Natural killer cell (primary cell): ENCODE measurements at places on chromosomes 13 and 19. TPM values are rescaled to one million over a fixed set of nuclear protein-coding genes. Genes with fewer than 3 reads are reported as not detected.
A peak's percentile ranks its signal among the peaks of the same experiment; 100 is the strongest.

GRCh38 chr13:40640845-40641458, 25.5 kb downstream of the FOXO1 start:
- H3K36me3 ChIP-seq, result no peaks in the 10 kb centered on the region
- H3K4me3 ChIP-seq, result no peak overlapping the region
- H3K27me3 ChIP-seq, result no peaks in the 10 kb centered on the region
- peak; percentile 33 for DNase-seq
- H3K4me1 ChIP-seq, result peaks cover 10% of the 10 kb centered on the region

GRCh38 chr19:55486971-55487923, 989 bp upstream of the SSC5D start:
- peaks cover 5% of the 10 kb centered on the region for H3K36me3 ChIP-seq
- peaks cover 23% of the 10 kb centered on the region for H3K4me1 ChIP-seq
- H3K27ac ChIP-seq, result no peak overlapping the region

DNA sequence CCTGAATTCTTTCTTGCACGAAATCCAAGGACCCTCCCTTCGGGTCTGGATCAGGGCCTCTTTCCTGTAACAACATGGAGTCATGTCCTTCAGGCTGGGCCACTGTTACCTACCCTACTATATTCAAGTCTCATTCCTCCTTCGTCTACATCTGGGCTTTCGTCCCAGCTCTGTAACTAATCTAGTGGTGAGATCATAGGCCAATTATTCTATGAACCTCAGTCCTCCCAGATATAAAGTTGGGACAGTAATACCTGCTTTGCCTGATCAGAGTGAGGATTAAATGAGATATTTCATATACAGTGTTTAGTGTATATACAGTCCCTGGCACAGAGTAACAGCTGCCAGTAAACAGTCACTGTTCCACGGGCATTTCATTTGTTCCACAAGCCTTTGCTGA, 48.3 kb upstream of the ATP12A start:
- H3K36me3 ChIP-seq, result no peaks in the 10 kb centered on the region
- no peak overlapping the region for H3K27ac ChIP-seq
- no peak overlapping the region for H3K4me3 ChIP-seq
- peaks cover 15% of the 10 kb centered on the region for H3K4me1 ChIP-seq
- no peaks in the 10 kb centered on the region for H3K27me3 ChIP-seq

DNA sequence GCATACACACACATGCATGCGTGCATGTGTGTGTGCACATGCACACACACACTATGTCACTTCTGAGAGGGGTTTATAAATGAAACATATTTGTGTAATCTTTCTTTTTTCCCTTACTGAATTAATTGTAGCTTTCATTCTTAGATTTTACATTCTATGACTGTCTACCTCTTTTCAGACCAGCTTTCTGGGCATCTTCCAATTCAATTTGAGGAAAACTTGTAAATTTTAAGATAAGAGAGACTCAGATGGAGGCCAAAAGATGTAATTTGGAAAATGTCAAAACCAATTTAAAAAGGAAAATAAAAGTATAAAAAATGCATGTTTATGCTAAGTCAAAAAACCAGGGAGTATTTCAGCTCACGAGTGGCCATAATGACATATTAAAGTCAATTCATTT, 594.5 kb downstream of the OLFM4 start:
- H3K27me3 ChIP-seq, result no peaks in the 10 kb centered on the region
- no peak for DNase-seq

GRCh38 chr13:48731001-48731658, 77.4 kb downstream of the CYSLTR2 start:
- H3K27ac ChIP-seq, result no peak overlapping the region
- no peak for DNase-seq

DNA sequence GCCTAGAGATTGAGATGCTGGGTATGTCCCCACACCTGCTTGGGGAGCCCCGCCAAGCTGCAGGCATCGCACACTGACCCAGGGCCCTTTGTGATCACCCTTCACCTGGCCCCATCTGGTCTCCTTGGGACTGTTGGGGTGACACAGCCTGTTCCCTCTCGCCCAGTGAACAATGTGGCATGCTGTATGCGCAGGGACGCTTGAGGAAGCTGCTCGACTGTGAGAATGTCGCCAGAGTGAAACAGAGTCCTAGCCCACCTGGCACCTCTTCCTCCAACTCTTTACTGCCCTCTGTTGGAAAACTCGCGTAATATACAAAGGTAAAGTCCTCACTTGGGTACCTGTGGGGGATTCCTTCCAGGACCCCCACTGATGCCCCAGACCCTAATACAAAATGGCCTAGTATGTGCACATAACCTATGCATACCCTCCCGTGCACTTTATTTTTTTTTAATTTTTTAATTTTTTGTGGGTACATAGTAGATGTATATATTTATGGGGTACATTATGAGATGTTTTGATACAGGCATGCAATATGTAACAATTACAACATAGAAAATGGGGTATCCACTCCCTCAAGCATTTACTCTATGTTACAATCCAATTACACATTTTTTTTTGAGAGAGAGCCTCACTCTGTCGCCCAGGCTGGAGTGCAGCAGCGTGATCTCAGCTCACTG, 9.0 kb downstream of the BLOC1S3 start:
- peaks cover 5% of the 10 kb centered on the region for H3K4me1 ChIP-seq
- no peaks in the 10 kb centered on the region for H3K27me3 ChIP-seq
- H3K36me3 ChIP-seq, result no peaks in the 10 kb centered on the region

DNA sequence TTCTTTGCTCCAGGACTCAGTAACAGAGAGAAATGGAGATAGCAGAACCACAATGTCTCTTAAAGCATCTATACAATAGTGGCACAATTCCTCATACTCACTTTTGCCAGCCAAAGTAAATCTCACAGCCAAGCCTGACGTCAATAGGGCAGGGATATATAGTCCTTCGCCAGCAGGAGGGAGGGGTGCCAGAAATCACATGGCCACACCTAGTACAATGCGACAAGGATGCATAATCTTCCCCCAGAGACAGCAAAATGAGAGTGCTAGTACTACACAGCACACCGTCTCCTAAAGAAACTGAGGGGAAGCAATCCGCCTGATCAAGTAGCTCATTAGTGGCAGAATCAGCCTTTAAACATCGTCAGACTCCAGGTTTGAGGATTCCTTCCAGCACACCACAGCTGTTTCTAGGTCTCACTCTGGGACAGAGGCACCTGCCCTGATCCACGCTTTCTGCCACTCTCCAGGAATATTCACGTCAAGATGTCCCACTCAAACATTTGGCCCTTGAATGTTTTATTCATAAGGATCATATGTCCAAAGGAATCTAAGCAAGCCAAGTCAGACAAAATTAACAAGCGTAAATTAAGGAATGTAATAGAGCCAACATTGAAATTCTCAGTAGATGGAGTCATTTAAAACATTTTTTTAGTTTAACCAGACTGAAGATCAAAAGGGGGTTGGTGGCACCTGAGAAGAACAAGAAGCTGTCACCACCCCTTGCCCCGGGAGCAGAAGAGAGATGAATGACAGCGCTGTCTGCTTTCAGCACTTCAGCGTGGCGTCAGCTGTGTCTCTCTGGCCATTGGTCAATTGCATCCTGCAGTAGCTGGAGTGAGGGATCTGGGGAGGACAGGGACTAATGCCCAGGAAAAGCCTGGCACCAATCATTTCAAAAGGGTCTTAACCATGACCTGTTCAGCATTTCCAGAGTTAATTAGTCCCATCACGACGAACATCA, 63.5 kb upstream of the SERP2 start:
- DNase-seq, result no peak
- no peak overlapping the region for H3K4me3 ChIP-seq
- no peaks in the 10 kb centered on the region for H3K36me3 ChIP-seq
- H3K4me1 ChIP-seq, result no peaks in the 10 kb centered on the region

DNA sequence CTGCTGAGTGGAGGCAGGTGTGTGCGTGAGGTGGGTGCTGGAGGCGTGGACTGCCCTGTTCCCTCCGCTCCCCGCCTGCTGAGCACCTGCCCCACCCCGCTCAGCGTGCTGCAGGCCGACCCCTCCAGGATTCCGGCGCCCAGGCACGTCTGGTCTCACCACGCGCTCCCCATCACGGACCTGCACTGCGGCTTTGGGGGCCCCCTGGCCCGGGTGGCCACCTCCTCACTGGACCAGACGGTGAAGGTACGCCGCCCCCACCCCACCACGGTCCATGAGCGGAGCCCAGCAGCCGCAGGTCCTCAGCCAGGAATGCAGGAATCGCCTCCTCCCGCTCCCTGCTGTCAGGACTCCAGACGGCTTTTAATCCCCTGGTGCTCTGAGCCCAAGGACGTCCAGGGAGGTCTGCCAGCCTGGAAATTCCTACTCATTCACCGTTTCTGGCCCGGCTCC, 6.0 kb downstream of the WDR18 start:
- no peaks in the 10 kb centered on the region for H3K27me3 ChIP-seq
- H3K27ac ChIP-seq, result no peak overlapping the region
- no peak overlapping the region for H3K4me3 ChIP-seq
- no peak for DNase-seq

DNA sequence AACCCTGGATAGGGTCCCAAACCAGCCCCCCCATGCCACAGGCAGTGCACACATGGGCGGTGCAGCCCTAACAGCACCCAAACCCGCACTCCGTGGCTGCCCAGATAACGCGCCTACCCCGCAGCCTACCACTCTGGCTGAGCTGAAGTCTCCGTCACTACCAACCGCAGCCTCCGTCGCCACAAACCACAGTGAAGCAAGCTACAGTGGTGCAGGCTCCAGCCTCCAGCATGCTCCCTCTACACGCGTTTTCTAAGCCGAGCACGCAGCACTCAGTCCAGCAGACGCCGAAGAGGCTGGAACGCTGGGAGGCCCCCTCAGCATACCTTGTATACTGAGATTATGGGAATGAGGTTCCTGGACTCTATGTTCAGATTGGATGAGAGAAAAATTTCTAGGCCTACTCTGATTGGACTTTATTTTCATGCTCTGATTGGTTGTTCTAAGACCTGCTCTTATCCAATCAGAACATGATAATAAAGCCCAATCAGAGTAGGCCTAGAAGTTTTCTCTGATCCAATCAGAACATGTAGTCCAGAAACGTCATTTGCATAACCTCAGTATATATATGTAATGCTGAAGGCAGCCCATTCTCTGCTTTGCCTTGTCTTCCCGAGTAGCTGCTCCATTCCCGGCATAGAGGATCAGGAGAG, 56.7 kb upstream of the C1QTNF9B start:
- H3K36me3 ChIP-seq, result no peaks in the 10 kb centered on the region
- no peak for DNase-seq
- H3K27ac ChIP-seq, result no peak overlapping the region
- H3K4me3 ChIP-seq, result no peak overlapping the region
- no peaks in the 10 kb centered on the region for H3K4me1 ChIP-seq

- H3K36me3 ChIP-seq, result no peaks in the 10 kb centered on the region
- peak; percentile 59 for DNase-seq
- H3K27ac ChIP-seq, result no peak overlapping the region
- no peak overlapping the region for H3K4me3 ChIP-seq
- H3K27me3 ChIP-seq, result no peaks in the 10 kb centered on the region
These were observed 158.3 kb downstream of the FOXO1 start for GRCh38 chr13:40508127-40508526.

GRCh38 chr19:45446944-45447343, 20.9 kb upstream of the FOSB start:
- no peak overlapping the region for H3K27ac ChIP-seq
- no peak for DNase-seq
- H3K27me3 ChIP-seq, result no peaks in the 10 kb centered on the region
- no peak overlapping the region for H3K4me3 ChIP-seq
- H3K4me1 ChIP-seq, result peaks cover 82% of the 10 kb centered on the region

Gene SNRNP70
- 312 TPM for total RNA-seq

Gene ZNF653
- total RNA-seq, result 9.9 TPM

Gene MEIOSIN
- total RNA-seq, result not detected

Gene MTUS2
- total RNA-seq, result not detected
